Caudate nucleus (tissue), 63 donors: ENCODE measurements at places on chromosomes 7 and 10.

DNA sequence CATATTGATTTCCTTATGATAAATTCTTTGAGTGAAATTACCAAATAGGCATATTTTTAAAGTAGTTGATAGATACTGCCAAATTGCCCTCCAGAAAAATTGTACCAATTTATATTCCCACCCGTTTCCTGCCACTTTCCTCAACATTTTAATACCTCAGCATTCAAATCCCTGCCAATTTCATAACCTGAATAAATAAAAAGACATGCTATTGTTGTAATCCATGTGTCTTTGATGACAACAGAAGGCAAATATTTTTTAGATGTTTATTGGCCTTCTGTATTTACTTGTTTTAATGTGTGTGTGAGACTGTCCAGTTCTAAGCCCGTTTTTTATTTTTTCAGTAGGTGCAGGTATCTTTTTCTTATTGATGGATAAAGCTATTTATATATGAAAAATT, 71.7 kb downstream of the TEX36 start:
- no peak for DNase-seq

DNA sequence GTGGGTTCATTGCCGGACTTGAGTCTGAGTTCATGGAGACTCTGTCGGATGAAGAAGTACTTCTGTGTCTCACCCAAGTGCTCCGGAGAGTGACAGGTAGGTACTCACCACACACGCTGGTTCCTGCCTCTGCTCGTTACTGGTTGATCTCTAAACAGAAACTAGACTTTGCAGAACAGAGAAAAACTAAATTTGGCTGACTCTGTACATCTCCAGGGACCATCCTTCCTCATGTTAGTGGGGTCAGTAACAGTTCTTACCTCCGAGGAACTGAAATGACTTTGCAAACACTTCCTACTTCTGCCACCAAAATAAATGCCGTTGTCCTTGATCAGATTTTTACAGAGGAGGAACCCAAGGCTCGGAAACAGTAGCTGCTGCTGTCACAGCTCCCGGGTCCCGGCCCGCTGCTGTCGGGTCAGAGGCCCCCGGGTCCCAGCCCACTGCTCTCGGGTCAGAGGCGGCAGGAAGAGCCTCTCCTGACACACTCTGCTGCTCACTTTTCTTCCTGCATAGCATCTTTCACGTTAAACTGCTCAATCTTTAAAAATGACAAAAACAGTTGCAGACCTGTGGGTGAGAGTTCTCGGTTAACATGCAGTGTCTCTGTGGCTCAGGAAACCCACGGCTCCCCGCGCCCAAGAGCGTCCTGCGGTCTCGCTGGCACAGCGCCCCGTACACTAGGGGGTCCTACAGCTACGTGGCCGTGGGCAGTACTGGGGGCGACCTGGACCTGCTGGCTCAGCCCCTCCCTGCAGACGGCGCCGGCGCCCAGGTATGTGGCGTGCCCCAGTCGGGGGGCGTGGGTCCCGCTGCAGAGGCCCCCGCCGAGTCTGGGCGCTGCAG, 4.8 kb upstream of the MTG1 start:
- DNase-seq: no peak

DNA sequence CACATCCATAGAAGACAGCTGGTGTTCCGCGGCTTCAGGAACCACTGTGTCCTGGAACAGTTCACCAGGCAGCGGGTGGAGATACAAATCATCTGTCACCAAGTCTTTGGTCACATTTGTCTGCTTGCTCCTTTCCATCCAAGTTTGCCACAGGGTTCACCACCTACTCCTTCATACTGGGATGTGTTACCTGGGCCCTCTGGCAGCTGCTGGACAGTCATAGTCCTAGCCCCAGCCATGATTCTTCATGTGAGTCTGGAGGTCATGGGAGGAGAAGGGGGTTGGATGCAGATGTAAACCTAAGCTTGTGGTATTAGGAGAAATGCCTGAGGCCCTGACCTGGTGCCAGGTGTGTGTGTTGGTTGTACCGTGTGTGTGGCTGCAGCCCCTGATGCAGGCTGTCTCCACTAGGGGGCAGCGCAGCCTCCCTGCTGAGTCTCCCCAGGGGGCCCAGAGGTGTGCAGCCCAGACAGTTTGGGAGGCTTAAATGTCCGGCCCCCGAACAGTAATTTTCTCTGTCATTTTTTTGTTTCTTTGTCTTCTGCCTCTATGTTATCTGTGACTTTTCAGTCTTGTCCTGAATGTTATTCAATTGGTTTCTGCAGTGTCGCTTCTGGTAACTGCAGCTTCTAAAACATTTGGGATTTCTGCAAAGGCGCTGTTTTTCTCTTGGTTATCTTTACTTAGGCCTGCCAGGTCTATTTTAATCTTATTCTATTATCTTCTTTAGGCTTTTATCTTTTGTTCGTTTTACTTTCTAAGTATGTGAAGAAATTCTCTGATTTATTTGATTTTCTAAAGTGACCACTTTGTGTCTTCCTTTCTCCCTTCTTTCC, 14.8 kb downstream of the NPS start:
- DNase-seq: peak; percentile 18

DNA sequence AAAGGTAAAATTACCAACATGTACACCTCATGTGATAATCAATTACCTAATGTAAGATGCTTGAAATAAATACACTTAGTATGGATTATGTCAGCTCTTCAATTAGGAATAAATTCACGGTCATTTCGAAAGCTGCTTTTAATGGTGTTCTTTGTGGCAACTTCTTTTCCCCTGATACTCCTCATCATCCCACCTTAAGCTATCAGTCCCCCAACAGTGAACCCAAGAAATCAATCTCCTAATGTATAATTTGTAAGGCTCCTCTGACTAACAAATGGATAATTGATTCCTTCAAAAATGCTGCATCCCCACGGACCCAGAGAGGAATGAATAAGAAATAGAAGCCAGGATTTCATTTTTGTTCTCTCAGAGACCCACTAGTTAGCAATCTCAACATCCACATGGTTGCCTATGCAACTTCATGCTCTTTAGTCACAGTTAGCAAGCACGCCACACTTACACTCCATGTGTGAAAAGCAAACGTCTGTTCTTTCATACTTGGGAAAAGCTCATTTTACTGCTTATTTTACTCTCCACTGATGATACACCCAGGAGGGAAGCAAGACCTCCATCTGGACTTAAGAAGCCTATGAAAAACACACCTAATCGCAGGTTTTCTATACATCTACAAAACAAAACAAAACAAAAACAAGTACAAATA, 70.1 kb downstream of the VPS41 start:
- no peak for DNase-seq

- no peak for DNase-seq
Observed at GRCh38 chr7:29239638-29240037, 45.1 kb downstream of the CHN2 start.

GRCh38 chr10:130959752-130960195, 351.7 kb downstream of the TCERG1L start:
- DNase-seq: no peak

DNA sequence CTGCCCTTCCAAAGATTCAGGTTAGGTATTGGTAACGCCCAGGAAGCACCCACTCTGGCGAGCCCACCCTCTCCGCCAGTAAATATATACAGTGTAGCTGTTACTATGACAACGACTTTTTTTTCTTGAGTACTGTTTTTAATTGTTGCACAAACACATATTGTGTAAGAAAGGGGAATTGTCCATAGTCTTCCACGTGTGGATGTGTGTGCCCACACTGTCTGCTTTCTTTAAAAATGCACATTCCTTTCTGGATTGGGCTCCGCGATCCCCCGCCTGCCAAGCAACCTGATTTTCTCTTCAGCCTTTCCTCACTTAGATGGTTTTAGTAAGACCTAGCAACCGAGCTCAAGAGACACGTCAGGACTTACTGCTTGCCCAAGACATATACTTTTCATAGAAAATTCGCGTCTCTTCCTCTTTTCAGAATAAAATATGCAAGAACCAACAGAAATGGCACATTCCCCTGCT, 247.8 kb downstream of the EBF3 start:
- no peak for DNase-seq

DNA sequence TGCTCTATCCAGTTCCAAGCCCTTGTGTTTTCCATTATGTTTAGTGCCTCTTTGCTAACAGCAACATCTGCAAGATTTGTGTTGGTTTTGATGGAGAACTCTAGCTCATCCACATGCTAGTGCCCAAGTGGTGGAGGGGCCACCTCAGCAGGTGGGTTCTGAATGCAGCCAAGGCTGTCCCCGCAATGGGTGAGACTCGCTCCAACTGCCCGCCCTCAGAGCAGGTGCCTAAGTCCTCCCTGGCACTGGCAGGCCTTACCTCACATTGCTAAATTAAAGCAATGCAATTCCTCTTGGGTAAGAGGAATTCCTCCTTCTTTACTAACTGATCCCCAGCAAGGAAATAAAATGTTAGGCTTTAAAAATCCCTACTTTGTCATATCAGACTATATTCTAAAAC, 146.8 kb downstream of the ADCY1 start:
- DNase-seq: no peak

DNA sequence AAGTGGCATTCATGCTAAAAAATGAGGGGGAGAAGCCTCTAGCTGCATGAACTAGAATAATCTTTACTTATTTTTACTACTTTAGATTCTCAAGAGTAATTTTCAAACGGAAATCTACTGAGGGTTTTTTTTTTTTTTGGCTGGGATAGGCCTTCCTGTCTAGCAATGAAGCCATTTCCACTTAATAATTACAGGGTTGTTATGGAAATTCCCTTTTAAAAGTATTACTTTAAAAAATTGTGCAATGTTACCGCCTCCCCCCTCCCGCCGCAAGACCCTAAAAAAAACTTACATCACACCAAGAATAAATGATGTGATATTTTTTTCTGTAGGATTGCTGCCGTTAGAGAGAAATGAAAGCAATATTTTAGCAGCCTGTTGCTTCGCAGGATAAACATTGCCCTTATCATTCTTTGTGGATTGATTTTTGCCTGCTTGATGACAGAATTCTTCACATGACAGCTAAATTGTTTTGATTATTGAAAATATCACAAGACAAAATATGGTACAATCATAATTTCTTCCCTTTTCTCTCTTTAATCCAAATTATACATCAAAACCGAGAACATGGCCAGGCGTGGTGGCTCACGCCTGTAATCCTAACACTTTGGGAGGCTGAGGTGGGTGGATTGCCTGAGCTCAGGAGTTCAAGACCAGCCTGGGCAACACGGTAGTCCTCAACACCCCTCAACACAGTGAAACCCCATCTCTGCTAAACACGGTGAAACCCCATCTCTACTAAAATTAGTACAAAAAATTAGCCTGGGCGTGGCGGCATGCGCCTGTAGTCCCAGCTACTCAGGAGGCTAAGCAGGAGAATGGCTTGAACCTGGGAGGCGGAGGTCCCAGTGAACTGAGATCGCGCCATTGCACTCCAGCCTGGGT, 32.8 kb downstream of the ARL4A start:
- DNase-seq: no peak

DNA sequence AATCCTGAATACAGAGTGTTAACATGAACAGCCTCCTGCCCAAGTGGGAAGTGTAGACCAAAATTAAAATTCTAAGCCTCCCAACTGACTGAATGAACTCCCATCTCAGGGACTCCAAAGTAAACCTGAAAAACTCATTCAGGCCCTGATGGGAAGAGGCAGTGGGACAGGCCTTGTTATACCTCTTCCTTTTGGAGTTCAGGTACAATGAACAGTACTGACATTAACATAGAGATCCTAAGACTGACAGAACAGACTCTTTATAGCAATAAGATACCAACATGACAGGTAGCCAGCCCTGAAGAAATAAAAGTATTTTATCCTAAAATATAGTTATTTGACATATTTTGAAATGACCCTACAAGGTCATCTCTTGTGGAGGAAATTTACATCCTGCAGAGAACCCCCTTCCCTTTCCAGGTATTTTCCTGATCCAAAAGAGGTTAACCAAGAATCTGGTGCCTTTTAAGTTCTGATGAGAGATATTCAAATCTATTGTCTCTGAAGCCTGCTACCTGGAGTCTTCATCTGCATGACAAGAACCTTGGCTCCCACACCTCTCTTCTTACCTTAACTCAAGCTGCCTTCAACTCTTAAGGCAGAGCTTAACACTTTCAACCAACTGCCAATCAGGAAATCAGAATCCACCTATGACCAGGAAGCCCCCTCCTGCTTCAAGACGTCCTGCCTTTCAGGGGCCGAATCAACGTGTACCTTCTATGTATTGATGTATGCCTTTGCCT, 103.3 kb upstream of the PFKP start:
- DNase-seq: no peak

DNA sequence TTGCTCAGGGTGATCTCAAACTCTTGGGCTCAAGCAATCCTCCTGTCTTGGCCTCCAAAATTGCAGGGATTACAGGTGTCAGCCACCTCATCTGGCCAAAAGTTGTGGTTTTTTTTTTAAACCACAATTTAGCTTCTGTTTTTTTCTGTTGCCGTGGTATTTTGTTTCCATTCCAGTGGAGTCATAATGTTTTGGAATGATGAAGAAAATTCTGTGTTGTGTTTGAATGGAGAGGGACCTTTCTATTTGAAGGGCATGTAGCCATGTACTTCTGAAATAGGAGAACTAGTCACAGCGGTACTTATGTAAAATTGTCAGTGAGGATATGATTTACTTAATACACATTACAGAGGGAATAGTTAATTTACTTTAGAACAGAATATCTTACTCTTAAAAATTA, 201.3 kb downstream of the ARL4A start:
- no peak for DNase-seq

DNA sequence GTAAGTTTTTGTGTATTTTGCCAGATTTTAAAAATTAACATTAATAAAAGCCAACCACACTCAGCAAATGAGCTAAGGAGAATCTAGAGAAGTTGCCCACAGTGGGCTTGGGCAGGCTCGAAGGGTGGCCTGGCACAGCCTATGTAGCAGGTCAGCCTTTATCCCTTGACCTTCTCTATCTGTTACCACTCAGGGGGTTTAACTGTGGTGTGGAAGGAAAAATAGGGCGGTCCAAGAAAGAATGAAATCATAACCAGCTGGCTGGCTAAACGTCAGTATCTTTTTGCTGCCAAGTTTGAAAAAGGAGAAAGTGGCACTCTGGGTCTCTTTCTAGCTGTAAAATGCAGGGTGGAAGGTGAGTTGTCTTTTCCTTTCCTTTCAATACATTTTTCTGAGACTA, 130.3 kb upstream of the ASAH2 start:
- DNase-seq: no peak

GRCh38 chr10:13496164-13496563, 32.6 kb downstream of the BEND7 start:
- no peak for DNase-seq

DNA sequence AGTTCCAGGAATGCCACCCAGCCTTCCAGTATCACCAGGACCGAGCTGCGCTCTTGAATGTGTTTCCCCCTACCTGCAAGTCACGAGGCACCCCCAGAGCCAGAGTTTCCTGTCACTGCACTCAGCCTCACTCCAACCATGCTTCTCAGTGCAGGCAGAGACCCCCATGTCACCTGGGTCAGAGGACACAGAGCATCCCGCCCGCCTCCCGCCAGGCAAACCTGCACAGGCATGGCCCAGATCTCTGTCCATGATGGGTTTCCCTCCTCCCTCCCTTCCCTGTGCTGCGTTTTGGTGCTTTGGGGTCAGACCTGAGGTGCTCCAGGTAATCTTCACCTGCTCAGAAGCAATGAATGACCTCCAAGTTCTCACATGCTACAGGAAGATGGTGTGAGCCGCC, 3.1 kb upstream of the RET start:
- DNase-seq: no peak
